ENCODE measurements at places on chromosomes 12 and 14.

- DNase-seq, result peak; percentile 79
Measured at GRCh38 chr14:64234877-64235651, 59.1 kb downstream of the ESR2 start.

- no peak for DNase-seq
Measured at GRCh38 chr12:72282721-72283120, 10.6 kb downstream of the TRHDE start.

DNA sequence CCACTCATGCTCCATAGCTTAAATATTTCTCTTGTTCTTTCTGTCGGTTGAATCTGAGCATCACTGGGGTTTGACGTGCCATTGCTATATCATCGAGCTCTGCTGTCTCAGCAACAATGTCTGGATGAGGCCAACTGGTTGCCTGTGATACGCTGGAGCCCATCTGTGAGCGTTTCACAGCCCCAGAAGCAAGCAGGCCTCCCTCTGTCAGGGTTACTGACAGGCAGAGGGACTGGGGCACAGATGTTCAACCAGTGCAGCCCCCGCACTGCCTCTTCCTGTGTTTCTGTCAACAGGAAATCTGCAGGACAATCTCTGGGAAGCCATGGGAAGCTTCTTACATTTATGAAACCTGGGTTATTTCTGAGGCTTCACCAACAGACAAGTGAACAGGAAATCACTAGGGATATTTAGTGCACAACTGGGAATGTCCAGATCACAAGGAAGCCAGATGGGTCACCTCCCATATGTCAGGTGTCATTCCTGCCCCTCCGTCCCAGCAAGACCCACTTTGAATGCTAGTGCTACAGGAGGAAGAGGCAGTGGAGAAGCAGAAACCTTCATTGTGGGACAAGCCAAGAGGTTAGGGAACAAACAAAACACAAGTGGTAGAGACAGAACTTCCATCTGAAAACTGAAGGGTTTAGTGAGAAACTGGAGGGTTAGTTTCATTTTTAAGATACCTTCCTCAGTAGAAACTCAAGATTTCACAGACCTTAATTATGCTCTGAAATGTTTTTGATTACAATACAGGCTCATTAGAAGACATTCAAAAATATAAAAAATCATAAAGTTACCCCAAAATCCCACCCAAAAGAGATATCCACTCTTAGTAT lies 24.1 kb downstream of the DMAC2L start:
- no peak for DNase-seq

- no peak for DNase-seq
Measured at GRCh38 chr12:122308811-122309210, 42.5 kb upstream of the VPS33A start.

DNA sequence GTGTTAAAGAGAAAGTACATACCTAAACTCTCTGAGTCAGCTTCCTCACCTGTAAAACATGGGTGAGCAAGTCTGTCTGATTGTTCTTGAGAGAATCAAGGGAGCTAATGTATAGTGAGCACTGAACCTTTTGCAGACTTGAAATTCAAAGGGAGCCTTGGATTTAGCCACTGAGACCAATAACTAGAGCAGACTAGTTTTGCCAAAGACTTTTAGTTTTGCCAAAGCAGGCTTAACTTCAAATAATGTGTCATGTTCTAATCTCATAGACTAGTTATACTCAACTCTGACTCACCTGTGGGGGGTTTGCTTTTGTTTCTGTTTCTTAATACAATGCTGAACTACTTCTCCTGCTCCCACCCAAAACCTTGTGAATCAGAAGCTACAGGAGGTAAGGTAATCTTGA lies 123.7 kb downstream of the SLC25A21 start:
- no peak for DNase-seq

DNA sequence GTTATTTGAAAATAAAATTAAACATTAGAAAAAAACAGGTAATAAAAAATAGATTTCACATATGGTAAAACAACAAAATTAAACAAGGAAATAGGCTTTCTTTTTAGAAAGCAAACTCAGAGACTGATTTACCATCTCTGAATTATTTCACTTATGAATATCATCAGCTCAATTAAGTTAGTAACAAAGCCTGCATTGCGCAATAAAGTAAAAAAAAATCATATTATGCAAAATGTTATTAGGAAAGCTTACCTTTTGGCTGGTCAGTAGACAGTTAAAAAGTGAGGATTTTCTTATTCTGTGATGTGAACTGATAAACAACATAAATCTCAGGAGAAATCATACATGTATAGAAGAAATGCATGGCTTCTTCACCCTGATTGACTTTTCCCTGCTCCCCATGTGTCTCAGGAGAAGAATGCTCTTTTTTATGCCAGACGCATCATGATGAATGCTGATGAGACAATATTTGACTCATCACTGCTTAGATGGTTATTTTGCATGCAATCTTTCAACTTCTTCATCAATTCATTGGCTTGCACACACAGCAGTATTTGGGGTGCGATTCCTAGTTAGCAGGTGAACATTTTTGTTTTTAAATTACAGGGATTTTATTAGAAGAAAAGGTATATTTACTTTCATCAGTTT lies 124.5 kb upstream of the USP15 start:
- DNase-seq, result no peak

DNA sequence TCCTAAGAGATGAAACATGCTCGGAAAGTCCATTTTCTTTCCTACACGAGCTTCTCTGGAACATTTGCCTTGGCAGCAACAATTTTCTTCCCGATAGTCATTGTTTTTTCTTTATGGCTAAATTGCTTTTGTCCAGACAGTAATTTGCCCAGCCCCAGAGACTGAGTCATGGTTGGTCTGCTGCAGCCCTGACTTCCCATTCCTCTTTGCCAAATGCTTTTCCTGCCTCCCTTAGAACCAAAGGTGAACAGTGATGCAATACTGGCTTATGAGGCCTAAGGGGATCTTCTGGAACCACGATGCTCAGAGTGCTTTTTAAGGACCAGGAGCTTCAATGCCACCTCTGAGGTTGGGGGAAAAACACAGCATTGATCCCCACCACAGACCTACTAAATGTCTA lies 1599.6 kb upstream of the TMEM132C start:
- peak; percentile 65 for DNase-seq

GRCh38 chr14:100769035-100769939 lies 42.6 kb downstream of the DLK1 start:
- DNase-seq, result no peak

GRCh38 chr12:103455020-103455763 lies 40.6 kb downstream of the C12orf42 start:
- no peak for DNase-seq

- DNase-seq, result no peak
Measured at GRCh38 chr14:66972469-66972868, 216.8 kb upstream of the GARIN2 start.

DNA sequence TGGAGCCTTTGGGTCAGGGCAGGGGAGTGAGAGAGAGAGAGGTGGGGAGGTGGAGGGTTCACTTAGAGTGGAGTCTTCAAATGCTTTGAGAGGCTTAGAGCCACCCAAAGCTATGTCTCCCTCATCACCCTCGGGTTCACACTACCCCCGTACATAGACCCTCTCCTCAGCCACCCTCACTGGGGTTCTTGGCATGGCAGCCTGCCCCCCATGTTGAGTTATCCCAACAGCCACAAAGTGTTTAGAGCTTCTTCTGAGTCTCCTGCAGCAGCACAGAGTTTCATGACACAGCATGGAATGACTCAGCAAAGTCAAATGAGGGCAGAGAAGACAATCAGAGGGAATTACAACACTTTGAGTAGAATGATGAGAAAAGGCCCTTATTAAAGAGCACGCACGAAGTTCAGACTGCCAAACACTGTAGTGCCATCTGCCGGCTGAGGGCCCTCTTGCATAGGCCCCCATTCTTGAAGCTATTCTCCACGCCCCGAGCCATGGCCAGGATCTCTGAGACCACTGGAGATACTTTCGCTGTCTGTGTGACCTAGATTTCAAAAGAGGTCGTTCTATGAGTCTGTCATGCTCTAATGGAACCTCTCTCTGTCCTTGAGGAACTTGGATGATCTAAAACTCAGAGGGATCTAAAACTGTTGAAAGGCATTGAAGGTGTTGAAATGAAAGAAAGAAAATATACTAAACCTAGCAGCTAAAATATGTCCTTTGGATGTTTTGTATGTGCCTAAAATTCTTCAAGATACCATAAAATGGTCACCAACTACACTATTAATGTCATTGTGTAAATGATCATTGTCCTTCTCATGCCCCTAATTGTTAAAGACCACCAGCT lies 221.9 kb downstream of the PELI2 start:
- DNase-seq, result peak; percentile 85

All from urothelium cell line (cell line).